ENCODE measurements at places on chromosomes 11 and 22. TPM values are rescaled to one million over a fixed set of nuclear protein-coding genes. Genes with fewer than 3 reads are reported as not detected.

GRCh38 chr11:119363851-119364590 lies 17.5 kb downstream of the USP2 start:
- no peak for DNase-seq

- DNase-seq, result no peak
Observed at GRCh38 chr22:25364281-25364680, 144.8 kb downstream of the CRYBB2 start.

GRCh38 chr11:77140231-77140851 lies 12.3 kb downstream of the MYO7A start:
- DNase-seq, result peak; percentile 63

The MMP27 gene
- not detected for total RNA-seq

DNA sequence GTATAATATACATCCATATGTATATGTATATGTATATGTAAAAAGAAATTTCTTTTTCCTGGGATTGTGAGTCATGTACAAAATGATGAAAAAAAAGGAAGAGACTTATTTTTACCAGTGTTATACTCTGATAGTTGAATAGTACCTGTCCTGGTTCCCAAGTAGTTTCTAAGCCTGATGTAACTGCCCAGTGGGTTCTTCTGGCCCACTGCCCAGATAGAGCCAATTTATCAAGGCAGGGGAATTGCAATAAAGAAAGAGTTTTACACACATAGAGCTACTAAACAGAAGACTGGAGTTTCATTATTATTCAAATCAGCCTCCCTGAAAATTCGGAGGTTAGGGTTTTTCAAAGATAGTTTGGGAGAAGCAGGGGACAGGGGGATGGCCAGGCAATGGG lies 29.1 kb upstream of the NARS2 start:
- DNase-seq, result no peak

The MAP4K2 gene
- total RNA-seq, result 7.2 TPM

GRCh38 chr11:121337078-121337477 lies 44.5 kb downstream of the SC5D start:
- no peak for DNase-seq

The LRRC75B gene
- total RNA-seq, result 1.9 TPM

The ASPHD2 gene
- not detected for total RNA-seq

The CHKA gene
- total RNA-seq, result 10.8 TPM

DNA sequence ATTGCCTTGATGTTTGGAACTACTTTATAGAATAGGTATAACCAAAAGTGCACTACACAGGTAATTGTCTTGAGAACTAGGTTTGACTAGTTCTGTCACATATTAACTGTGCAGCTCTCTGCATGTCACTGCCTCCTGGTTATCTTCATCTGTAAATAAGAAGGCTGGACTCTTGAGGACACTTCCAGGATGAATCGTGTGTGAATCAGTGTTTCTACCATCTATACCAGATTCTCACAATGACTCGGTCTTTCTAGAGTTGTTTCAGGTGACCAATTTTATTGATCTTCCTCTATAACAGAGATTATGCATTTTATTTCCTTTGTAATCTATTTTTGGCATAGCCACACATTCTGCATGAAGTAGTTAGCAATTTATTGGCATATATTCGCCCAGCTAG lies 1181.0 kb upstream of the TENM4 start:
- DNase-seq, result no peak

- DNase-seq, result no peak
Observed at GRCh38 chr11:93560199-93560932, 17.2 kb upstream of the SMCO4 start.

- no peak for DNase-seq
Observed at GRCh38 chr11:91078221-91078620, 855.4 kb upstream of the CHORDC1 start.

Measured in gastrocnemius medialis (tissue), 4 donors.